ENCODE measurements at places on chromosomes 5 and 9. TPM values are rescaled to one million over a fixed set of nuclear protein-coding genes. Genes with fewer than 3 reads are reported as not detected.

HRCT1 gene
- total RNA-seq = 0.93 TPM

AGXT2 gene
- not detected for total RNA-seq

DNA sequence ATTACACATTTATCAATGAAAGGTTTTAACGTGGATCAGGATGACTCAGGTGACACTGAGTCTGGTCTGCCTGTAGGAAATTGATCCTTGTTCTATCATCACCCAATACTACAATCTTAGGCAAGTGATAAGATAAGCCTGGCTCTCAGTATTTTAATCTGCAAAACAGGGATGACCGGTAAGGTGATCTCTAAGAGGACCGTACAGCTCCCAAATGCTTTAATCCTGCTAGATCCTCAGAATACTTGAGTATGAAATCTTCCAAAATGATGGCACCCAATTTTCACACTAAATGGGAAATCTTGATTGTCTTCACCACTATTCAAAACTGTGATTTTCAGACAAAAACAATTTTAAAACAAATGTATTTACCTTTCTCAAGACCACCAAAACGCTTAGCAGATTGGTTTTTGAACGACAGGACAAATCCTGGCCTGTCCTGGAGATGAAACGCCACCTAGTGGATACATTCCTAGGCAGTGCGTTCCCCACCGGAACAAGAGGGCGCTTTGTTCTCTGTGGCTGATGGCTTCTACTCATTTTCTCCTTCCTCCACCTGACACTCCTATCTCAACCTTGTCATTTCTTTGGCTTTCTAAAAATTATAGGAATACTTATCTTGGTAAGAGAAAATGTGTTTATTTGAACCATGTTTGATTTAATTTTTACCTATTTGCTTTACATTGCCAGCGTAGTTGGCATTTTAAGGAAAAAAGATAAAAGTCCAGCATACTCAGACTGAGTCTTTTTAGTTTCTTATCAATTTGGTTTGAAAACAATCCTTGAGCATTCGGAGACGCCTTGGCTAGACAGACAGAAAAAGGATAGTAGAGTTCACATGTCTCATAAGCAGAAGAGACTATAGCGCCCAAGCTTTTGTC, 41.2 kb upstream of the VCAN start:
- peak; percentile 82 for DNase-seq

DNA sequence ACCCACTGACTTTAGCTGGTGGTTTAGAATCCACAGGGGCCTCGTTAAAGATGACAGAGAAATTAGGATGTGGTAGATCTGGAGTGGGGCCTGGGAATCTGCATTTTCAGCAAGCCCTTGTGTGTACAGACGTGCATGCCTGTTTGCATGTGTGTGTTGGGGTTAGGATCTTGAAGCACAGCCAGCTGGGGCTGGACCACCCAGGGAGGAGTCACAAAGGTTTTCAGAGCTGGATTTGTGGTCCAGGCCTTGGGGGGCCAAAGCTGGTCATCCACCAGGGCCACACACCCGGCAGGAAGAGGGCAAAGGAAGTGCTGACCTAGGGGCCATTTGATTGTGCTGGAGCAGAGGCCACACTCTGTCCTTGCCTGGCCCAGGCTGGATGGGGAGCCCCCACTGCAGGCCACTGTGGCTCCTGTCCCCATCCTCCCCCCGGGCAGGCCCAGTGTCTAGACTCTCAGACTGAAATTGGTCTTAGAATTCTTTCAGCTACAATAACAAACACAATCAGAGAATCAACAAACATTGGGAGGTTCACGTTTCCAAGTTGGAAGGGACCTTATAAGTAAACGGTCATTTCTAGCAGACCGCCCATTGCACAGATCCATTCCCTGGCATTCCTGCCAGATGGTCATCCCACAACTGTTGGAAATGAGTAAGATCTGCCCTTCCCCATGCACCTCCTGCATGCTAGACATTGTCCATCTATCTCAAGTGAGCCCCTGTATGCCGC, 10.3 kb downstream of the CDX1 start:
- DNase-seq = no peak

DNA sequence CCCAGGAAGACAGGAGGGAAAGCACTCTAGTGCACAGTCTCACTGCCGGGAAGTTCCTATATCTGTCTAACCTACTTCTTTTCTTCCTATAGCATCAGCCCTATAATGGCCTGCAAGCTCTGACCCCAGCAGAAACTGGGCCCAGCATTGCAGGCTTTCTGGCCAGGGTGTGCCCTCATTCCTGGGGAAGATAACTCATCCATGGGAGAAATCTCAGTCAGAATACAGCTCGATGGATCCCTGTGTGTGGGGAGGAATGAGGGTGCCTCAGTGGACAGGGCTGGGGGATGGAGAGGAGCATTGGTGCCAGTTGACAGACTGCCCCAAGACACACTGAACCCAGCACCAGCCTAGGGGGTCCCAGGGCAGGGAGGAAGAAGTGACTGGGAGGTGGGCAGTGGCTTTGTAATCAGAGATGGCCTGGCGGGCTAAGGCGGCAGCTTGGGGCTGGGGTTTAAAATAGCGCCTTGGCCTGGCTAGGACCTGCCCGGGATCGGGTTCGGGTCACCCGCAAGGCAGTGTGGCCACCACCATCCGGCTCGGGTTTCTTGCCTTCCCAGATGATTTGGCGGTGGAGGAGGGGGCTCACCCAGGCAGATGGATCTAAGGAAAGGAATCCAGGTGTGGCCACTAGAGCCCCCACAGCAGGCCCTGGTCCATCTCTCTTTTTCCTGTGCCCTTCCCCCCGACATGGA, 7.6 kb upstream of the CXXC5 start:
- no peak for DNase-seq

- no peak for DNase-seq
Observed at GRCh38 chr9:129983891-129984290, 59.1 kb downstream of the FNBP1 start.

DNA sequence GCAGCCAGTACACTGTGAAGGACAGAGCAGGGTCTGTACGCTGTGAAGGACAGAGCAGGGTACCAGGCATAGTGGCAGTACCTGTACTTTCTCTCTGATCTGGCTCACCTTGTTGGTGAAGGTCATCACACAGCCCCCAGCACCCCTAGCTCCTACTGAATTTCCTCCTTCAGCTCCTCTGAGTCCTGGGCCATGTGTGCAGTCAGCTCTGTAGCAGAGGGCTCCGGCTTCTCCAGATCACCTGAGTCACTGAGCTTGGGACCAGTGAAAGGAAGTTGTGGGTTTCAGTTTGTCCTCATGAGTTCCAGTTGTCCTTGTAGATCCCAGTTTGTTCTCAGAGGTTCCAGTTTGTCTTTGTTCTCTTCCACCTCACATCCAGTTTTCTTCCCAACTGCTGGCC, 5.5 kb downstream of the NUDT2 start:
- no peak for DNase-seq

GRCh38 chr5:95668216-95668615, 14.6 kb downstream of the SPATA9 start:
- DNase-seq = peak; percentile 37

GRCh38 chr5:51651889-51652288, 268.6 kb downstream of the ISL1 start:
- peak; percentile 21 for DNase-seq

DNA sequence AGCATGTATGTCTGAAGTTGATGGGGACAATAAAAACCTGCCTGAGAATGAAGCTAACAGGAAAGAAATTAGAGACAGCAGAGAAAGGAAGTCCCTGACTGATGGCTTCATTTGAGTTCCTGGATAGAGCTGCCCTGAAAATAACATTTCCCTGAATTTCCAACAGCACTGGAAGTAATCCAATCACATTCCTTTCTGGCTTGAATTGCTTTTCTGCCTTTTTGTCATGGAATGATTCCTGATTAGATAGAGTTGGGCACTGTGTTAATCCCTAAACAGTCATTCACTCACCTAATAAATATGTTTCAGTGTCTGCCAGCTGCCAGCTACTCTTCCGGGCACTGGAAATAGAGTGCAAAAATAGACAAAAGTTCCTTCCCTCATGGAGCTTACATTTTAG, 30.0 kb upstream of the SH3RF2 start:
- DNase-seq = no peak

GRCh38 chr9:37668116-37668601, 17.4 kb downstream of the FRMPD1 start:
- no peak for DNase-seq
